Naive thymus-derived CD4-positive, alpha-beta T cell (primary cell): ENCODE measurements at places on chromosomes 1 and 21. TPM values are rescaled to one million over a fixed set of nuclear protein-coding genes. Genes with fewer than 3 reads are reported as not detected.

Gene TRABD2B
- total RNA-seq, result not detected

Gene RBP7
- 18.4 TPM for total RNA-seq

Gene FCRL5
- total RNA-seq, result 3.8 TPM

Gene LRRC8D
- total RNA-seq, result 32.3 TPM

Gene SEMA4A
- 48.6 TPM for total RNA-seq

Gene BEST4
- 0.51 and 0.77 TPM in 2 replicates for total RNA-seq

Gene TSTD1
- total RNA-seq, result 57.8 and 58.2 TPM in 2 replicates

Gene AVPR1B
- 0.27 TPM for total RNA-seq

Gene CACNA1E
- not detected for total RNA-seq

Gene ITLN2
- not detected for total RNA-seq

Gene FCER1A
- 0.81 TPM for total RNA-seq

Gene GNG4
- not detected for total RNA-seq

Gene CFAP126
- total RNA-seq, result not detected

Gene RXRG
- total RNA-seq, result not detected

Gene PDZK1IP1
- total RNA-seq, result not detected

Gene ZMYND12
- 1.1 TPM for total RNA-seq

Gene SH2D2A
- 54.3 TPM for total RNA-seq

Gene KLHDC9
- 0.25 TPM in 1 of 2 replicates, not detected in the other for total RNA-seq

Gene FCRL1
- total RNA-seq, result 0.57 TPM

Gene TIE1
- total RNA-seq, result not detected

Gene SYCP1
- not detected in 2 replicates for total RNA-seq

Gene FCGR2B
- total RNA-seq, result not detected in 2 replicates

Gene RNU1-2
- total RNA-seq, result 4,458 TPM

Gene KIF2C
- 67.3 and 69.3 TPM in 2 replicates for total RNA-seq

Gene C1orf53
- total RNA-seq, result not detected

Gene OR2AK2
- 0.65 TPM for total RNA-seq
